ENCODE measurements at places on chromosomes 16 and 17. TPM values are rescaled to one million over a fixed set of nuclear protein-coding genes. Genes with fewer than 3 reads are reported as not detected.

APOBR gene
- 0.62 TPM for polyA plus RNA-seq

PRSS27 gene
- polyA plus RNA-seq: 1.7 TPM

MEOX1 gene
- 1.7 TPM for polyA plus RNA-seq

CHST4 gene
- polyA plus RNA-seq: not detected

TBC1D3C gene
- 1.5 TPM for polyA plus RNA-seq

MARVELD3 gene
- 13.1 TPM for polyA plus RNA-seq

EVI2B gene
- polyA plus RNA-seq: 1.5 TPM

SKAP1 gene
- polyA plus RNA-seq: 1.4 TPM

LIMD2 gene
- polyA plus RNA-seq: 18.8 TPM

SLC5A10 gene
- polyA plus RNA-seq: 0.03 TPM

MMP25 gene
- polyA plus RNA-seq: 57.3 TPM

Measured in adipose tissue (tissue), 3 donors.